ENCODE measurements at places on chromosomes 6 and 20.
A peak's percentile ranks its signal among the peaks of the same experiment; 100 is the strongest.

DNA sequence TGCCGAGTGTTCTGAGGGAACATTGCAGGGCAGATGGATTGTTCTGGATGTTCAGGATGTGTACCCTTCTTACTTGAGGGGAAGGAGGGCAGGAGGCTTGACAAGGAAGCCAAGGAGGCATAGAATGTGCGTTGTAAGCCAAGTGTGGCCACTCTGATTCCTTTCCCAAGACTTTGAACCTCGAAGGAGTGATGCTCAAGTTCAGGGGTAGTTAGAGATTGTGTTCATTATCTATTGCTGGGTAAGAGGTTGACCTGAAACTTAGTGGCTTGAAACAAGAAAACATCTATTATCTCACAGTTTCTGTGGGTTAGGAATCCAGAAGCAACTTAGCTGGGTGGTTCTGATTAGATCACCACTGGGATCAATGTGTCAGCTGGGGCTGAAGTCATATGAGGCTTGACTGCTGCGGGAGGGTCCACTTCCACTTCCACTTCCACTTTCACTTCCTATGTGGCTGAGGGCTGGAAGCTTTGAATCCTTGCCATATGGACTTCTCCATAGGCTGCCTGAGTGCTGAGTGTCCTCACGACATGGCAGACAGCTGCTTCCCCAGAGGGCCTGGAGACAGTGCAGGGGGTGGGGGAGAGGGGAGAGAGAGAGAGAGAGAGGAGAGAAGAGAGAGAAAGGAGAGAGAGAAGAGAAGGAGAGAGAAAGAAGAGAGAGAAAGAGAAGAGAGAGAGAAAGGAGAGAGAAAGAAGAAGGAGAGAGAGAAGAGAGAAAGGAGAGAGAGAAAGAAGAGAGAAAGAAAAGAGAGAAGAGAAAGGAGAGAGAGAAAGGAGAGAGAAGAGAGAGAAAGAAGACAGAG lies 6.9 kb upstream of the CD40 start:
- no peak for DNase-seq

GRCh38 chr6:38524436-38525145 lies 115.1 kb downstream of the BTBD9 start:
- no peak for DNase-seq

GRCh38 chr20:57241363-57241991 lies 25.0 kb downstream of the BMP7 start:
- no peak for DNase-seq

DNA sequence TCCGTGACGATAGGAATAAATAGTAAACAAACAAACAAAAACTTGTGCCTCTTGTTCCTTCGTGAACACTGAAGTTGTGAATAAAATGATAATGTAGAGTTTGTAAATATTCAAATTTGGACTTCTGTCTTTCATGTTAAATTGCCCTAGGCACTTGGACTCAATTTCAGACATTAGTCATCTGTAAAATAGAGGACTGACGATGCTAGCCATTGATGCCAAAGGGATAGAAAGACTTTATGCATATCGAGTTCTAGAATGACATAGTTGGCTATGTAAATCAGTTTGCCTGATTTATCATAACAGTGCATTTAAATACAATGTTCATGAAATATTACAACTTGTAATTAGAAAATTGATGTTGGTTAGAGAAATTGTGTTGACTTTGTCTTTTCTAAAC lies 45.9 kb upstream of the FLRT3 start:
- no peak for DNase-seq

GRCh38 chr6:154937306-154938220 lies 57.6 kb upstream of the TIAM2 start:
- DNase-seq = no peak

- DNase-seq = no peak
Measured at GRCh38 chr6:104123227-104123626, 736.5 kb downstream of the HACE1 start.

- no peak for DNase-seq
Measured at GRCh38 chr6:74879234-74879633, 326.6 kb downstream of the COL12A1 start.

GRCh38 chr6:170473801-170474200 lies 79.3 kb downstream of the PSMB1 start:
- no peak for DNase-seq

DNA sequence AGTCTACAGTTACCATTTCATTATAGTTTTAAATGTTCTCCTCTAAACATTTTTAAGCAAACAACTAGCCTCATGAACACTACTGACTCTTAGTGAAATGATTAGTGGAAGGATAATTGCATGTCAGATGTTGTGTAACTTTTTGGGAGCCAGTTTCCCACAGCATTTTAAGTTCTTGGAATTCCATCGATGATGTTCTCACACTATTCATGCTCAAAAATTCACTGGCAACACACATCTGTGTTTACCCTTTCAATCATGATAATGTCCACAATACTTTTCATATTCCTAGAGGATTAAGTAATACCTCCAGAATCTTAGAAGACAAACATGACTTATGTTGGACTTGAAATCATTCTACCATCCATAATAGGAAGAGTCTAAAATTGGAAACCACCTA lies 678.1 kb upstream of the ID4 start:
- DNase-seq = no peak

- no peak for DNase-seq
Measured at GRCh38 chr6:160386869-160387530, 38.8 kb downstream of the SLC22A3 start.

DNA sequence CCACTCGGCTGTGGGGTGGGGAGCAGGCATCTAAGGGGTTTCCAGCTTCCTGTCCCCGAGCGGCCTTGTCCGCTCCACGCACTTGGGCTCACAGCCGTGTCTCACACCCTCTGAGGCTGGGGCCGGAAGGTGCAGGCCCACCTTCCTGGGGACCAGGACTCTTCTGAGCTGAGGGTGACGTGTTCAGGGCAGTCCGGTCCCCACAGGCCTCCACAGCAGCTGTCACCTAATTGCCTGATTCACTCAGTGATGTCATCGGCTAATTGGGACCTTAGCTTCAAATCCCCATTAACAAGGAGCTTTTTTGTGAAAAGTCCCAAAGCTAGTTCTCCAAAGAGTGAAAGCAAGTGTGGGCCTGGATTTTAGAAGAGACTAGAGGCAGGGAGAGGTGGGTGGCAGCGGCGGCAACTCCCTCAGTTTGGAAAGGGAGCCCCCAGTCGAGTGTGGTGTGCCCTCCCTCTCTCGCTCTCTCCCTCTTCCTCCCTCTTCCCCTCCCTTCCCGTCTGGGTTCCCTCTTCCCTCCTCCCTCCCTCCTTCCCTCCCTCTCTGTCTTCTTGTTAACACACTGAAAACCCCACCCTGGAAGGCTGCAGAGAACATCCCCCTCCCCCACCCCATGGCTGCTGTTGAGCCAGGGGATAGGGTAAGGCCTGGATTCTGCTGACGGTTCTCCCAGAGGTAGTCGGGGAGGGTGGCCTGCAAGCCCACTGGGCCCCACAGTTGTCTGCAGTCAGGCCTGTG lies 39.0 kb downstream of the MYT1 start:
- no peak for DNase-seq

DNA sequence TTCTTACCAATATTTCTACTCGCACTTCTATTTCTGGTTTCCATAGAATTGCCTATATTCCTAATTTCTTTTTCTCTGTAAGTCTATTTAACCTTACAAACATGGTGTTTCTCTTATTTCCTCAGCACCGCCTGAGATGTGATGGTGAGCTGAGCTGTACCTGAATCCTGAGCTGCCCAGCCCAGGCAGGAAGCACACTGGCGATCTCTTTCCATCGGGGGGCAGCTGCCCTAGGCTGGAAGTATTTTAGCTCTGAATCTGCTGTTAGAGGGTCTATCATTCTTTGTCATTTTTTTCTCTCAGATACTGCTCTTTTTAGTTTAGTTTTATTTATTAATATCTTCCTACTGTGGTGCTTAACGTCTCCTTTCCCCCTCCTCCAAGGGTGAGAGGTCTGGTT lies 173.4 kb upstream of the SLC35B3 start:
- no peak for DNase-seq

GRCh38 chr6:163405412-163406309 lies 8.9 kb upstream of the QKI start:
- DNase-seq = peak; percentile 13

DNA sequence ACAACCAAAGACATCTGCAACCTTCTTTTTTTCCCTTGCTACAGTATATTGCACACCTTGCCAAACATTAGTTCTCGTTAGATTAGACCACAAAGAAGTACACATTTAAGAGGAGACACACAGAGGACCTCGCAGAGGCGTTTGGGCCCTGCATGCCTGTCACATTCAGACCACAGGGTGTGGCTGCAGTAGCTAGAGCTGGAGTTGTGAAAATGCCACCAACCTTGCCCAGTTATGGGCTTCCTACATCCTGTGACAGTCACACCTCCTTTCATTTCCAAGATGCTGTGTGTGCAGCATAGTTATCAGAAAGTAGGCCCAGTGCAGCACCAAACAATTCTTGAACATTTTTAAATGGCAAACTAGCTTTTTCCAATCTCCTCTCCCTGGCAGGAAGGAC lies 2.4 kb downstream of the SYNE1 start:
- no peak for DNase-seq

DNA sequence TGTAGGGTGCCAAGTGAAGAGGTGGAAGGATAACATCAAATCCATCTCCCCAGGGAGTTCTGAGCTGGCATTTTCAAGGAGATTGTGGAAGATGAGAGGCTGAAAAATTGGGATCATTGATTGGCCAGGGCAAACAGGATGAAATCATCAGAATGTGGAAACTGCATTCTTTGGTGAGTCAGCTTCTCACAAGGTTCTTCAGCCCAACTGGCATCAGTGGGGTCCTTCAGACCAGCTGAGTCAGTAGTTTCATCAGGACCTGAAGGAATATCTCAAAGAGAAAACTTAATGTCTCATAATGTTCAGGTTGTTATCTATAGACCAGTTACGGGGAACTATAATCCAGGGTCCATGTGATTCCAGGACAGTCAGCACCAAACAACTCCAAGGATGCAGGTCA lies 195.8 kb downstream of the HAO1 start:
- DNase-seq = no peak

- no peak for DNase-seq
Measured at GRCh38 chr6:149373511-149373910, 26.6 kb upstream of the SUMO4 start.

Data from NCI-H774 (cell line).